Prostate gland (tissue), 2 donors: ENCODE measurements at places on chromosomes 6 and 20.

DNA sequence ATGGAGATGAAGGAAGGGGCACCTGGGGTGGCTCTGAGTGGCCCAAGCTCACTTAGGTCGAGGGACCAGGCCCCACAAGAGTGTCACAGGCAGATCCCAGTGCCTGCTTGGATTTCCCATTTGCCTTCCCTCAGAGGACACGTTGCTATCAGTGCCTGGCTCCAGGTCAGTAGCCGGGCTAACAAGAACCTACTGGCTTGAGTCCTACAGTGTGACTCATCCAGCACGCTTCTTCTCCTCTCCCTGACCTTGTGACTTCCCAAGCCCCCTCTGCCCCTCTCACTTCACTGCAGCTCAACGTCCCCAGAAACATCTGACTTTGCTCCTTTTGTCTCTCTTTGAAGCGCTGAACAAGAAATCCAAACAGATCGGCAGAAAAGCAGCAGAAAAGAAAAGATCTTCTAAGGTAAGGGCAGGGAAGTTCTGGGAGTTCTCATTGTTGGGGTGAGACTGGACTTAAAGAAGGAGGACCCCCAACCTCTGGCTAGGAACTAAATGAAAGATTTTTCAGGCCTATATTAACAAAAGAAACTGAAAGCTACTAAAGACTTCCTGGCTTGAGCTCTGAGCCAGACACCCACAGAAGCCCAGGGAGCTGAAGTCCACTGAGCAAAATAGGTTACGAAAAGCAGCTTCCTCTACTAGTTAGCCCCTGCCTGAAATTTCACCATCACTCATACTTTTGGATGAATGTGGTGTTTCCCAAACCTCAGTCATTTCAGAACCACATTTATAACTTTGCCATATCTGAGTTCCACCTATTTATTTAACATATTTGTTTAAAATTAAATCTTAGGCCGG, 21.5 kb downstream of the ASIP start:
- DNase-seq = no peak

DNA sequence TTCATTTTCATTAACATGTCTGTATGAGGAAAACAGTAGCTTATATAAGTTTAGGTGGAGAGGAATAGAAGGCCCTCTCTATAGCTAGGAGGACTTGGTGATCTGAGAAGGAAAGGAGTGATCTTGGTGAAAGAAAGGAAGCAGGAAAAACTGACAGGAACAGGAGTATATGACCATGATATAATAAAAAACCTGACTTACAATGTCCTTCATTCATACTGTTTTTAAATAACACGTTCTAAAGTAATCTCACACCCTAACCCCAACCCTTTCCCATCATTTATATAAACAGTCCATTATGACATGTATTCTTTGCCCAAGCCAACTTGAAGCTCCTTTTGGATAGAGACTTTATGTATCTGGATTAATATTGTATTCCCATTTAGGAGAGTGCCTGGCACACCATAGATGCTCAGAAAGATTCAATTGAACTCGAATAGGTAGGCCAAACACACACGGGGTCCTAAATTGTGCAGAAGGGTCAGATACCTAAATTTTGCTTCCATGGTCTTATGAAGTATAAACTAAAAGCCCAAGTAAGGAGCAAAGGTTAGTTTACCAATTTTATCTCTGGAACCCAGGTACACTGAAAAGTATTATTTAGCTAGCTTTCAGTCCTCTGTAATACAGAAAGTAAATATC, 75.9 kb downstream of the OR2B2 start:
- DNase-seq = no peak

DNA sequence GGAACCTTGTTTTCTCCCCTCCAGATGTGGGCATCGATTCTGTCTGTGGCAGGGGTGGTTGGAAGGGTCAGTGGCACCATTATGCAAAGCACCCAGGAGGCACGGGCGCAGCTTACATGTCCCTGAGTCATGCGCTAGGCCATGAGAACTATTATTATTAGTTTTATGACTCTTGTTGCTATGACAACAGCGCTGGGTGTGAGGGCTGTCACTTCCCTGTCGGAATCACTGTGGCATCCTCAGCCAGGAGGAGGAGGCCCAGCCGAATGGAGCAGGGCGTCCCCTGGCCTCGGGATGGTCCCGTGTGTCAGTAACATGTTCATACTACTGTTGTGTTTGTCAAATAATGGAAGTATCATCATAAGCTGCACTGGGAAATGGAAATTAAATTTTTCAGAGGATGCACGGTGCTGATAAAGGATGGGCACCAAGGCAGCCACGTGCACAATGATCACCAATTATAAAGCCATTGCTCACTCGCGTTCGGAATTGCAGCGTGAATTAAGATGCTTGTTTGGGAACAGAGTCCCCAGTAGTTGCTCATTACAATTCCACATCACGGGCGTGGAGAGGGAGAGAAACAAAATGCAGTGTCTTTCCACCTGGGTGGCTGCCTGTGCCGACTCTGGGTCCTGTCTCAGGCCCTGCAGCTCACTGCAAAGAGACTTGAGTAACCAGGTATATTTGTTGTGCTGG, 247.9 kb downstream of the CDH4 start:
- no peak for DNase-seq

- DNase-seq = peak; percentile 42
Observed at GRCh38 chr20:48455651-48456365, 372.0 kb downstream of the PREX1 start.

DNA sequence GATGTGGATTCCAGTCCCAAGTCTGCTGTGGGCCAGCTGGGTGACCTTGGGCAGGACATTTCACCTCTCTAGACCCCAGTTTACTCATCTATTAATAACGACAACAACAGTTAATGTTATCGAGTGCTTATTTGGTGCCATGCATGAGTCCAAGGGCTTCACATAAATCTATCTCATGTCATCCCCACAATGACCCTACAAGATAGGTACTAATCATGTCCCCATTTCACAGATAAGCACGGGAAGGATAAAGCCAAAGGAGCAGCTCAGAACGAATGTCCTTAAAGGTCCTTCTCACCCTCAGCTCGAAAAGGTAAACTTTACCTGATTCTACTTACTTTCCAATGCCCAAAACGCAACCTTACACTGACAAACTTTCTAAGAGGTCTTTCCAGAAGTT, 35.7 kb downstream of the TRAM2 start:
- no peak for DNase-seq

DNA sequence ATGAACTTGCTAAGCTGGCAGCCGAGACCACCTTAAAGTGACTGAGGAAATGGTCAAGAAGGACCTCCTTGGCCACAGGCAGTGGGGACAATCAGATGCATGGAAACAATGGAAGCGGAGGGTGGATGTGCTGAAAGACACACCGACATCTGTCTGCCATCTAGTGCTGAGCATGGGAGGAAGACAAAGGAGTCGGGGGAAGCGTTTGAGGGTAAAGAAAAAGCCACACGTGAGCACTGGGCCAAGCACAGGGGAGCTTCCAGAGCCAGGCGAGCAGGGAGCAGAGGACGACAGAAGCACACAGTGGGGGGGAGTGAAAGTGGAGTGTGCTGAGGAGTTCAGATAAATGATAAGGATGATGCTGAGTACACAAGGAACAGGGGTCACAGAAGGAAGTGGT, 367.8 kb downstream of the ZFAND3 start:
- no peak for DNase-seq

DNA sequence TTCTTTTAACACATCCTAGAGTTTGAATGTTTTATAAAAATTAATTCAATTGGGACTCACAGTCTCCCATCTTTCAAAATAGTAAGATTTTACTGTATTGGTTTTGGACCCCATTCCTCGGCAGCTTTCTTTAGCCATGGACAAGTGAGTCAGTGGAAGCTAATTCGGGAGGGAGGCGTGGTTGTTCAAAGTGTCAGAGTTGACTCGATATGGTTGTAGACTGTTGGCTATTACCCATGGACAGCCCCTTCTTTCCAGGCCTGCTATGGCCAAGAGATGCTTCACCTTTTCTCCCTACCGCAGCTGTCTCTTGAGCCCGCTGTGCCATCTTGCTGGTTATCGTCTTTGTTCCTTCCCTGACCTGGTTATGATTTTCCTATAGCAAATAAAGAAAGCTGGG, 243.0 kb downstream of the CD83 start:
- no peak for DNase-seq

- DNase-seq = no peak
Observed at GRCh38 chr20:6533761-6534479, 233.6 kb upstream of the BMP2 start.

DNA sequence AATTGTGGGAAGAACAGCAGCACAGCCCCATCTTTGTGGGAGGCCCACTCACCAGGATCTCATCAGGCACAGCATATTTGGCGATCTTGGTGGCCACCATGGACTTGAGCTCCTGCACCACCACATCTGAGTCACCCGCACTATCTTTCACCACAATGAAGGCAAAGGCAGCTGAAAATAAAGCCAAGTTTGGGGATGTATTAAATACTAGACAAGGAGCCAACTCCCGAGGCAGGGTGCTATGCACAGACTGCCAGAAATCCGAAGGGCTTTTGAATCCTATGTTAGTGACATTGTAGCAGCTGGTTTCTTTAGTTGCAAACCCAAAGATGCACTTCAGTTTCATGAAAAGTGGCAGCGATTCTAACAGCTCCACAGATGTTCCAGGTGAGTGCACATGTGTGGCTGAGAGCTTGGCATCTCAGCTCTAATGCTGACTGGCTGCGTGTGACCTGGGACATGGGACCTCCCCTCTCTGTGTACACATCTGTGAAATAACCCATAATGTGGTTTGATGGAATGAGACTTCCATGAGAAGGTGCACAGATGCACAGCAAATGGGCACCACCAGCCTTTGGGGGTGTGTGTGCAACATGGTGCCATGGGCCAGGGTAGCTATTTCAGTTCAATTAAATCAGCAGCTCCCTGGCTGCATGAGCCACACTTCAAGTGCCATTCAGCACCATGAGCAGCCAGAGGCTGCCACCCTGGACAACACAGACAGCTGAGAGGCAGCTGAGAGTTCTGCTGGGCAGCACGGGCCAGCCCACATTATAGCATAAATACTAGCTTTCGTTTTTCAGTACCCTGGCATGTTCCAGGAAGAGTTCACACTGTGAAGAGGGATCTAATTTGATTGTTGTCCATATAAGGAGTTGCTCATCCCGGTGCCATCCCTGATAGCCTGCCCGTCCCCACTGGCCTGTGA, 16.9 kb upstream of the APMAP start:
- no peak for DNase-seq

GRCh38 chr6:169775321-169775720, 23.9 kb downstream of the ERMARD start:
- no peak for DNase-seq

DNA sequence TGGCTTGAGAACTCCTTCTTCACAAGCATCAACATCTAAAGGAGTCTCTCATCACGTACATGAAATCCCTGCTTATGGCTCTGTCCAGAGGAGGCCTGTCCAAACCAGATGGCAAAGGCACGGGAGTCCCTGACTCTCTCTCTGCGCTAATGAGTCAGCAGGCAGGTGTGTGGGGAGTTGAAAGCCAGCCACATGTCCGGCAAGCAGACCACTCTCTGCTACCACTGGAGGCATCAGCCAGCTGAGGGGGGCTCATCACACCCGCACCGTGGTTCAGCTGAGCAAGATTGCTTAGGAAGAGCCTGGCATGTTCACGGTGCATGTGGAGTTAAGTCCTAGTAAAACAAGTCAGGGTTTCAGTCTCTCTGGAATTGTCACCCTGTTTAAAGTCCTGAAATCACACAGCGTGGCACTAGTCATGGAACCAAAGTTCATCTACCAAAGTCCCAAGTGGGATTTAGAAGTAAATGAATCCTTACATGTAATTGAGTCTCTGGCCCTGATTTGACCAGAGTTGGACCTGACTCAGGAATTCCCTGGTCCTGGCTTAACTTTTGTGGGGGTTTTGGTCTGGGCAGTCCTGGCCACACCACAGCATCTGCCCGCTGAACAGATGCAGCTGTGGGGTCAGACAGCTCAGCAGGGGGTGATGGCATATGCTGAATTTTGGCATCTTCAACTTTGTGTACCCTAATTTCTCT, 155.2 kb upstream of the RIN2 start:
- DNase-seq = no peak

GRCh38 chr6:35475573-35475972, 7.4 kb downstream of the RPL10A start:
- DNase-seq = no peak

DNA sequence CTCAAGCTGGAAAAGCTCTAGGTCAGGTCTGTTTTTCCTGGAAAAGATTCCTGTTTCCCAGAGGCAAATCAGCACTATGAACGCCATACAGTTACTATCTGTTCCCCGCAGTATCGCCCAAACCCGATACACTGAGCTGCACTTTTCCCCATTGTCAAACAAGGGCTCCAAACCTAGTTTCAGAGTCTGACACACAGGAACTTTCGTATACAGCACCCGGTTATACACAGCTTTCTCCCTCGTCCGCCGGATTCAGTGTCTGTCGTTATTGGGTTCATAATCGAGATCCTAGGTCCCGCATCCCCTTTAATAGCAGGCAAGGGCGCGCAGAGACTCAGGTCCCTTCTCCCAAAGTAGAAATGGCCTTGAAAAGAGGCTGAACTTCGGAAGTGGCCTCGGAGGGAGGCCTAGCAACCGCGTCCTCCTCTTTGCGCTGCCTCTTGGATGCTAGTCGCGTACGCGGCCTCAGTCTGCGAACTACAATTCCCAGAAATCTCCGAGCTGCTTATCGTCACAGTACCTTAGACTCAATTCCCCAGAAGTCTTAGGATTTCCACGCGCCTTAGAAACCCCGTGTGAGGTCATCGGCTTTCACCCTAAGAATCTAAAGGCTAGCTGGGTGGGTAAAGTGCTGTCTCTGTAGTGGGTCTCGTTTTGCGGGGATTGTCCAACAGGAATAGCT, 34.2 kb downstream of the ZNF391 start:
- DNase-seq = no peak

DNA sequence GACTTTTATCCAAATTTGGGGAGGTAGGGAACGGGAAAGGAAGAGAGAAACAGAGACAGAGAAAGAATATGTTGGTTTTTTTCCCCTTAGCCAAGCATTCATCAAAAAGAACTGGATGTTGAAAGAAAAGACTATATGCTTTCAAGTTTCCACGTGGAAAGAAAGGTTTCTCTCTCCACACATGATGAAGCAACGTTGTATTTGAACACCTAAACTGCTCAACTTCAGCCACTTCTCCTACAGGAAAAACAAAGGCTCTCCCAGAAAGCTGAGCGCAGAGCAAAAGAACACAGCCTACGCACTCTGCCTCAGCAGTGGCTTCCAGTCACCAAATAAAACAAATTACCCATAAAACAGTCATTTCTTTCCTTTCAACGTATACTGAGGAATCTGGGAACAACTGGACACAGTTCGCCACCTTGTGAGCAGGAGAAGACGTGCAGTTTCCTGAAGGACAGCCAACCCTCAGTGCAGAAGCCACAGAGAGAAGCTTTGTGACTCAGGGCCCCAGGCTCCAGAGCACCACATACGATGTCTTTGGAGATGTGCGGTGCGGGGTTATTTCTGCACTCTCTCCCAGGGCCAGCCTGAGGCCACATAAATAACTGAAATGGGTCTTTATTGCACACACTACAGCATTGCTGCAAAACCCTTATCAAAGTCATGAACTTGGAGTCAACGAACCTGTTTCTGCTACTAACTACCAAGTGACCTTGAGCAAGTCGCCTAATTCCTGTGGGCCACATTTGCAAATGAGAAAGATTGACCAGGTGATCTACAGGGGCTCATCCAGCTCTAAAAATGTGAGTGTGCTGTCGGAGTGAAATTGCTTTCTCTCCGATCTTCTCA, 10.1 kb downstream of the IL17F start:
- peak; percentile 6 for DNase-seq

GRCh38 chr6:33794910-33795623, 6.1 kb upstream of the LEMD2 start:
- no peak for DNase-seq
